ENCODE measurements at places on chromosomes 3 and 15.

DNA sequence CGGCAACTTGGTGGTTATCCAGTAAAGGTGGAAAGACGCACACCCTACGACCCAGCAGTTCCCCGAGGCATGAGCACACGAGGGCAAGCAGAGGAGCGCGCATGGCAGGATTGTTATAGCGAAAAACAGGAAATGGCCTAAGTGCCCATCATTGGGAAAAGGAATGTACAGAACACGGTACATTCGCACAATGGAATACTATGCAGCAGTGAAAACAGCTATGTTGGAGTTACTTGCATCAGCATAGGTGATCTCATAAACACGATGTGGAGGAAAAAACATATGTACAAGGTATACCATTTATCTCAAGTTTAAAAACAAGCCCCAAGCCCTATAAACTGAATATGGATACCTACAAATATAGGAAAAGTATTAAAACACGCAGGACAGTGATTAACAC is 6.7 kb upstream of the LINGO1 start:
- no peak for DNase-seq

GRCh38 chr3:77281721-77282120 is 241.8 kb downstream of the ROBO2 start:
- no peak for DNase-seq

DNA sequence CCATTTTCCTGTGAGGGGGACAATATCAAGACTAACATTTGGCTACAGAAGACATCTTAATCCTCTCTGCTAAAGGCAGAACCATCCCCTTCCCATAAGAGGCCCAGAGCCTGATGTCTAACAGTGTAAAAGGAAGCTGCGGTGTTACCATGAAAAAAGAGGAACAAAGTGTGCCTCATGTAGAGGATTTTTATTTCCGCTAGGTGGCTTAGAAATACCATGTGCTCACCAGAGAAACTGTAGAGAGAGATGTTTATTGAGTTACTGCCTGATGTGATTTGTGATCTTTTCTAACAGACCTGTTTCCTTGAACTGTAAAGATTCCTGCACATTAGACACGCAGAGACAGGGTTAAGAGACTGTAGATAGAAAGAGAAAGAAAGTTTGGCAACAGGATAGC is 22.0 kb downstream of the OR5H15 start:
- DNase-seq, result no peak

- no peak for DNase-seq
These were observed 167.1 kb downstream of the P3H2 start for GRCh38 chr3:189953551-189953950.

GRCh38 chr3:64685800-64686445 is 1.9 kb downstream of the ADAMTS9 start:
- no peak for DNase-seq

GRCh38 chr3:161508852-161509477 is 12.4 kb downstream of the OTOL1 start:
- no peak for DNase-seq

- no peak for DNase-seq
These were observed 36.0 kb upstream of the TIMP4 start for GRCh38 chr3:12194669-12195161.

GRCh38 chr3:136327671-136328070 is 77.5 kb downstream of the PCCB start:
- no peak for DNase-seq

DNA sequence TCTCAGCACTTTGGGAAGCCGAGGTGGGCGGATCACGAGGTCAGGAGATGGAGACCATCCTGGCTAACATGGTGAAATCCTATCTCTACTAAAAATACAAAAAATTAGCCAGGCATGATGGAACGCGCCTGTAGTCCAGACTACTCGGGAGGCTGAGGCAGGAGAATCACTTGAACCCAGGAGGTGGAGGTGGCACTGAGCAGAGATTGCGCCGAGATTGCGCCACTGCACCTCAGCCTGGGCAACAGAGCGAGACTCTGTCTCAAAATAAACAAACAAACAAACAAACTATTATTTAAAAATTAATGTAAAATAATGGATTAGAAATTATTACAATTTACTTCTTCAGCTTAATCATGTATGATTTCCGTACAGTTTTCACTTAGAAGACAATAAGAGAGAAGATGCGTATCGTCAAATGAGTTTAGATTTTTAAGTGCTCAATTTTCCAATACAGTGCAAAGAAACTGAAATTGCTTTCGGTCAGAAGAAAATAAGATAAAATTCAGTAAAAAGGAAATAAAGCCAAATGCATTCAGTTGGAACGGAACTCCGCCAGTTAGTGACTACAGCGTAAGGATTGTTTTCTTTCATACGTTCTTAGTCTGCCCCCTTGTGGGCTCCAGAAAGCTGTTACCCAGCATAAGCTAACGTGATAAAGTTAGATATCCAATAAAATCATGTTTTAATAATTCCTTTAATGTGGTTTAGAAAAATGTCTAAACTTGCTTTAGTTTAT is 24.8 kb downstream of the AADAC start:
- DNase-seq, result peak; percentile 2

GRCh38 chr3:43953380-43953779 is 262.6 kb downstream of the ABHD5 start:
- DNase-seq, result no peak

- DNase-seq, result peak; percentile 33
These were observed 76.1 kb upstream of the ATP11B start for GRCh38 chr3:182717216-182717615.

DNA sequence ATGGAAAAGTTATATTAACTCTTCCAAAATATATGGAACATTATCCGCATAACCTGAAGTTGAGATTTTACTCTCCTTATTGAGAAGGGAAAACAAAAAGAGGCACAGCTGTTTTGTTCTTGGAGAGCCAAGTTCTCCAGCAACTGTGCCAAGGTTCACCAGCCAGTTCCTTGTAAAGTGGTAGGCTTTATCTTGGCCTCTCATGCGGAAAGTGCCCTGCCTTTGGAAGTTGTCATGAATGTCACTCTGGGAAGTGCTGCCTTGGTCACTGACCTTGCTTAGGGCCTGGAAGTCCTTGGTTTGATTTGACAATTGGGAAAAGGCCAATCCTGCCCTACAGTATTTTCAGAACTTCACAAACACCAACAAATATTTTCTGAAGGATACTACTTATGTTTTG is 44.2 kb upstream of the THRB start:
- no peak for DNase-seq

- no peak for DNase-seq
These were observed 1.9 kb downstream of the CAPN7 start for GRCh38 chr3:15207836-15208504.

DNA sequence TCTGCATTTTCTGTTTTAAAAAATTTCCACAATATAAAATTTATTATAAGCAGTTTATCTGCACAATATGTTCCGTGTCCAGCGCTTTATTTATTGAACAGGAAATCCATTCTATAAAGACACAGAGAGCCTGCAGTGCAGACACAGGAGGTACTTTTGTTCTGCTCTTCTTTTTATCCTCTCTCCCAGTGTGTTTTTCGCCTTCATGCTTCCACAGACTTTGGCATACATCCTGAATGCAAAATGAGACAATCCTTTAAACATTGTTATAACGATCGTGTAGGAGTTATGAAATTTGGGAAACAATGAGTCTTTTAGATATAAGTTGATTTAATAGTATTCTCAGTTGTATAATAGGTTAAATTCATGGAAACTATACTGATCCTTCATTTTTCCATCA is 749.2 kb downstream of the NAALADL2 start:
- DNase-seq, result no peak

DNA sequence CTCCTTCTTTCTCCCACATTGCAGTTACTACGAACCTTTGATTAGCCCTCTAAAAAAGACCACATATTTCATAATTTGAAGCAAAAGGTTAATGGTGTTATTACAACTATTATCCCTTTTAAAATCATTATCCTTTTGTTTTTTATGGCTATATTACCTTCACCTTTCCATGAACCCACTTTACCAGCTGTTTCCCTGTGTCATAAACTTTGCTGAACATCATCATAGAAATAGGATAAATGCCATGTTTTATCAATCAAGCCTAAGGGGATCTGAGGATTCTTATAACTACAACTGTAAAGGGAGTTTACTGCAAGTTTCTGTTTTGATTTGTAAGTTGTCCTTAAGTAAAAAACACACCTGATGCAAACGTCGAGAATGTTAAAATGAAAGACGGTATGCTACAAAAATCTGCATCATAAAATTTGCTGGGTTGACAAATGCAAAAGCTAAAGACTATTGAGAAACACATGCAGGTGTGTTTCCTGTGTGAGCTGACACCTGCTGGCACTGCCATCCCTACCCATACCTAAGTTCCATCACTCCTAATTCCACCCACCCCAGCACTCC is 39.1 kb upstream of the ARRDC4 start:
- no peak for DNase-seq

GRCh38 chr15:42508263-42508690 is 12.8 kb downstream of the SNAP23 start:
- DNase-seq, result no peak

GRCh38 chr3:128496602-128497304 is 3.8 kb upstream of the GATA2 start:
- DNase-seq, result no peak

DNA sequence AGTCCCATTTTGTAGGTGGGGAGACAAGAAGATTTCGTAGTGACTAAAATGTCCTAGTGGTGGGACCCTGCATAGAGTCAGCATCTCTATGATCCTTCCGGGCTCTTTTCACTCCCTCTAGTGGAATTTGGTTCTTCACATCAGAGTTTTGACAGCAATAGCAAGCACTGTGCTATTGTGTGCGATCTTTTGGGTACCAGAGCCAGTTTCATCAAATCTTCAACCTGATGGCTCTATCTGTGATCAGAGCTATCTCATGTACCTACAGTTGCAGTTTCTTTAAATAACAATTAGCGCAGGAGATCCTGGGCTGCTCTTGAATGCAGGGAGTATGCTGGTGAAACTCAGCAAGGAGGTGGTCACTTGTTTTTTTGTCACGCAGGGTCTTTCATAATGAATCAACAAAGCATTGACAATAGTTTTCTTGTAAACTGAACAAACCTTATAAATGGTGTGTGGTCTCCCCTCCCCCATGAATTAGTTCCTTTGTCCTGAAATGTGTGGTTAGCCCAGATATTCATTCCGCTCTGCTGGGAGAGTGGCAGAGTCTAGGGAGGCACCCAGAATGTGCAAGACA is 257.2 kb upstream of the SOX2 start:
- no peak for DNase-seq

DNA sequence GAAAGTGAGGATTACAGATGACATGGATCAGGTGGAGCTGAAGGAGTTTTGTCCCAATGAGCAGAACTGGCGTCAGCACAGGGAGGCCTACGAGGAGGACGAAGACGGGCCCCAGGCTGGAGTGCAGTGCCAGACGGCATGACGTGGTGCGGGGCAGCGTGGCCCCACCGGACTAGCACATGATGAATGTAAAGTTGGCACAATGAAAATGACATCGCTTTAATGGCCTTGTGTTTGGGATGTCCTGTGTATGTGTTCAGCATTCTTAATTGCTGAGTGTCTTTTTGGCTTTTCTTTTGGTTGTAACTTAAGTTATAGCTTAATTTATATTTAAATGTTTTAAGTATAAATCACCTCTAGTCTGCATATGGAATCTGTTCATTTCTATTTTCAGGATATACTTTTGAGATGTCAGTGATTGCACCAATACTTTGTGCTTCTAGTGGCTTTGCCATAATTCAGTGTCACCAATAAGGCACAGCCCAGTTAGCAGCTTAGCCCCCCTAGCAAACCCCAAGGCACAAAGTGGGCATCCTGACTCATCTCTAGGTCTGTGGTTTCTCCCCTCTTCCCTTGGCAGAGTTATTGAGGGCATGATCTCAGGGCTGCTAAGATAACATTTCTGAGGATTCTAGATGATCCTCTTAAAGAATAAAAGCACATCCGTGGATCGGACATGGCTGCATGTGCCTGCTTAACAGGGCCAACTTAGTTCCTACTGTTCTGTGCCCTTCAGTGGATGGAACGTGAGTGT is 16.1 kb downstream of the DNAJA4 start:
- no peak for DNase-seq

GRCh38 chr3:170564664-170565063 is 21.2 kb downstream of the SLC7A14 start:
- no peak for DNase-seq

- no peak for DNase-seq
These were observed 27.1 kb upstream of the MAP3K13 start for GRCh38 chr3:185335799-185336198.

GRCh38 chr3:155852341-155852740 is 1.9 kb downstream of the SLC33A1 start:
- DNase-seq, result no peak

DNA sequence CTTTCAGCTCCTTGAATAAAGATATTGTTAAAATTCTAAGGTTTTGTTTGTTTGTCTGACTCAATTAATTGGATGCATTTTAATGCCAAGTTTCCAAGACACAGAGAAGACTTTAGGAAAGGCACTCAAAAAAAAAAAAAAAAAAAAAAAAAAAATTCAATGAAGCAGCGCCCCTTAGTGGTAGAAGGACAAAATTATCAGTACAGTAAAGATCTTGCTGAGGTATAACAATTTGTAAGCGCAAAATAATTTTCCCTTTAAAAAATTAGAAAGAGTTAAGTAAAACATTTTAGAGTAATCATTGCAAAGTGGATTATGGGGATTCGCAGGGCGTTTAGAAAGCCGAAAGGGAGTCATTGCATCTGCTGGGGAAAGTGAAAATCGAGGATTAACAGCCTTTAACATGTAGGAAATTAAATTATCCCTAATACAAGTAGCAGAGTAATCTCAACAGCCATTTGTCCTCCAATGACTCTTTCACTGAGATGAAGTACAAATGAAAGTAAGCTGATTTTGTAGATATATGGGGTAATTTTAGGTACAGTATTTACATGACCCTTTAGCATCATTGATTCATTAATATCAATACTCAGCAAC is 5.8 kb upstream of the DIS3L start:
- no peak for DNase-seq
